CD4-positive, CD25-positive, alpha-beta regulatory T cell (primary cell): ENCODE measurements at places on chromosomes 2 and 18. TPM values are rescaled to one million over a fixed set of nuclear protein-coding genes. Genes with fewer than 3 reads are reported as not detected.

The PPP1R1C gene
- total RNA-seq, result not detected

GRCh38 chr2:215531284-215531683, 95.4 kb upstream of the FN1 start:
- no peaks in the 10 kb centered on the region for H3K4me1 ChIP-seq
- no peaks in the 10 kb centered on the region for H3K27me3 ChIP-seq
- DNase-seq, result no peak

DNA sequence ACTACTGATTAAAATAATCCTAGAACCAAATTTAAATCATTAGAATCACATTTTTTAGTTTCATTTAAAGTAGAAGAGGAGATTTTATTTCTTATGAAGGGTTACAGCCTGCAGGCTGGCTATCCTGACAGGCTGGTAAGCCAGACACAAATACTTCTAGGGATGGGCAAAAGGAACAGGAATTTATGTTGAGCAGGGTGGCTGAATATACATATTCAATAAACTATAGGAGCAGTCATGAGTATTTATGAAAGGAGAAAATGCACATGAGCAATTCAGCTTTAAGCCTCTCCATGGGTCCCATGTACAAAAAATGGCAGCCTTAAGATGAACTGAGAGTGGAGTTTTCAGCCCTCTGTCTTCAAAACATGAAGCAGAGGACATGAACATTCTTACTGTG, 182.4 kb downstream of the CTNNA2 start:
- H3K4me3 ChIP-seq, result no peak overlapping the region
- H3K4me1 ChIP-seq, result no peaks in the 10 kb centered on the region
- DNase-seq, result no peak
- no peak overlapping the region for H3K27ac ChIP-seq

The RAB6C gene
- not detected for total RNA-seq

- no peaks in the 10 kb centered on the region for H3K4me1 ChIP-seq
- no peaks in the 10 kb centered on the region for H3K36me3 ChIP-seq
- DNase-seq, result peak; percentile 18
- H3K4me3 ChIP-seq, result no peak overlapping the region
Observed at GRCh38 chr2:205868773-205869333, 186.6 kb downstream of the NRP2 start.

GRCh38 chr2:129794540-129794939, 184.9 kb upstream of the RAB6C start:
- no peak overlapping the region for H3K27ac ChIP-seq
- DNase-seq, result no peak
- H3K4me3 ChIP-seq, result no peak overlapping the region
- no peaks in the 10 kb centered on the region for H3K27me3 ChIP-seq

The CIAO1 gene
- 60.3 TPM for total RNA-seq

The GRHL1 gene
- 1.8 TPM for total RNA-seq
